ENCODE measurements at places on chromosomes 3 and 15. TPM values are rescaled to one million over a fixed set of nuclear protein-coding genes. Genes with fewer than 3 reads are reported as not detected.
A peak's percentile ranks its signal among the peaks of the same experiment; 100 is the strongest.

KCNH8 gene
- total RNA-seq: not detected

PARP15 gene
- 3.2 TPM for total RNA-seq

GRCh38 chr3:30470496-30470895, 135.9 kb upstream of the TGFBR2 start:
- no peak for DNase-seq

- no peak for DNase-seq
Observed at GRCh38 chr3:103421460-103421859, 986.6 kb downstream of the ZPLD1 start.

- DNase-seq: no peak
Observed at GRCh38 chr3:10502185-10502880, 3.1 kb downstream of the ATP2B2 start.

DNA sequence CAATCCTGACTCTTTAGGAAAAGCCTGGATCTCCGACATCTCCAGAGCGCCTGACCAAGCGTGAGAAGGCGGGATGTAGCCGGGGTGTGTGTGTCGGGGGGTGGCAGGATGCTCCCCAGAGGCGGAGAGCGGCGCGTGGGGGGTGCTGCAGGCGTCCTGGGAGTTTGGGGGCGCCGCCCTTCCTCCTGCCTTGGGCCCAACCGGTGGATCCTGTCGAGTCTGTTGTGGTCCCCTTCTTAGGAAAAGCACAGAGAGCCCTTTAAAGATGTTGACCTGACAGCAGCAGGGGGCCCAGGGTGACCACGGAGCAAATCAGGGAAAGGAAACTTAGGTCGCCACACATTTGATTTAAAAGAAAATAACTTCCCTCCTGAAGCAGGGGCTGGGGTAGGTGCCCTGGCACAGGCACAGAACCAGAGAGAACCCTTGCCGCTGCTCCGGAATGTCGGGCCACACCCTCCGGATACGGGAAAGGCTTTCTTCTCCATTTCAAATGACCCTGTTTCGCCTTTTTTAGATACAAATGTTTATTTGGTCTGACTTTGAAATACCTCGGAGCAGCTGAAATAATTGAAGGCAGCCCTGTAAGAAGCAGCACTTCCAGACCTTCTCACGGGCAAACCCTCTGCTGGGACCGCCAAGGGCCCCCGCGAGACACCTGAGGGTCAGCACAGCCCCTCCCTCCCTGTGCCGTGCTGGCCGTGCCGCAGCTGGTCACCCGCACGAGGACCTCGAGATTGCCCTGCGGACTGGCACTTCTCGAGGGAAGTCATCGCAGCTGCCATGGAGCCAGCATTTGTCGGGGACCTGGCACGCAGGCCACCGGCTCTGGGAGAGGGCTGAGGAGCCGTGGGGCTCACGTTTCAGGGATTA, 102.9 kb upstream of the KLF13 start:
- peak; percentile 89 for DNase-seq

DNA sequence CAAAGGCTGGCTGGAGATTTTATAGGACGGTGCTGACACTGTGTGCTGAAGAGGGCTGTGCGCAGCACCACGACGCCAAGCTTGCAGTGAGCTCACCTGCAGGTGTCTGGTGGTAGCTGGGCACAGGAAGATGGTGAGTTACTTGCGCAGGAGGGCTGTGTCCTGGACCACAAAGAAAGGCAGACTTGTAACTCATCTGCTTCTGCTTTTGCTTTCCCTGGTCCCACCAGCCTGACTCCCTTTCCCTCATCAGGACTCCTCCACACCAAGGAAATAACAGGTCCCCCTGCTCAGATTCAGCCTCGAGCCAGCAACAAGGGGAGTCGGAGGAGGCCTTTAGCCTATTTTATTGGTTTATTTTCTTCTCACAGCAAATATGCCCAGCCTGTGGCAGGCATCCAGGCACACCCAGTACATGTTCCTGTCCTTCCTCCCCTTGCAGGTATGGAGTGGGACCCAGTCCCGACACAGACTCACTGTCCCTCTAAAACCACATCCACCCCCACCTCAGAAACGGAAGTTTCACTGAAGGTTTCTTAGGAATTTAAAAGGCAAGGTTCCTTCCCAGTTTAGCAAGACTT, 35.6 kb upstream of the FLNB start:
- DNase-seq: peak; percentile 50

DNA sequence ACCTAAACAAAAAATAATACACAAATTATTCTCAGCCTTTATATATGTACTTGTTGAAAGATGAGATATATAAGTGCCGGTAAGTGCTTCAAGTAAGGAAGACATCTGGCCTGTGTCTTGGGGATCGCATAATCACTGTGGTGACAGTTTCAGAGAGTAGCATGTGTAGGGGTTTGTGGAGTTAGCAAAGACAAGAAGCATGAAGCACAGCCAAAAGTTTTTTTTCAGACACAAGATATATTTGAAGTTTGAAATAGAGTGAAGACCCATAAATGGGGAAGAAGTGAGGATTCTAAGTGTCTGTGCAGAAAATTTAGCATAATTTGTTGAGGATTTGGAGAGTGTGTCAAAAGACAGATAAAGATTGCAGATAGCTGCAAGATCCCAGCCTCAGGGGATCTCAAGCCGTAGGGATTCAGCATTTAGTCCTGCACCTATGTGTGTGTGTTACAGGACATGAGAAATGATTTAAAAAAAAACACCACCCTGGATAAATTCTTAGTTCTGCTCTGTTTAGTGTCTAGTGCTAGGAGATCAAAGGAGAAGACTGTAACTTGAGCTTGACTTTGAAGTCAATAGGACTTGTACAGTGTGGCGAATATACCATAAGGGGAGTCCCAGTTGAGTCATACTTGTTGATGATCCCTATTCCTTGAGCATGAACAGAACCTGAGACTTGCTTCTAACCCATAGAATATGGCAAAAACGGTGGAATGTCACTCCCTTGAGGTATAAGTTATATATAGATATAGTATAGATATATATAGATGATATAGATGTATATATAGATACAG, 123.9 kb upstream of the GRM7 start:
- no peak for DNase-seq

GRCh38 chr3:161607056-161607455, 110.4 kb downstream of the OTOL1 start:
- DNase-seq: no peak

- no peak for DNase-seq
Observed at GRCh38 chr3:80227216-80227615, 459.4 kb upstream of the ROBO1 start.

DNA sequence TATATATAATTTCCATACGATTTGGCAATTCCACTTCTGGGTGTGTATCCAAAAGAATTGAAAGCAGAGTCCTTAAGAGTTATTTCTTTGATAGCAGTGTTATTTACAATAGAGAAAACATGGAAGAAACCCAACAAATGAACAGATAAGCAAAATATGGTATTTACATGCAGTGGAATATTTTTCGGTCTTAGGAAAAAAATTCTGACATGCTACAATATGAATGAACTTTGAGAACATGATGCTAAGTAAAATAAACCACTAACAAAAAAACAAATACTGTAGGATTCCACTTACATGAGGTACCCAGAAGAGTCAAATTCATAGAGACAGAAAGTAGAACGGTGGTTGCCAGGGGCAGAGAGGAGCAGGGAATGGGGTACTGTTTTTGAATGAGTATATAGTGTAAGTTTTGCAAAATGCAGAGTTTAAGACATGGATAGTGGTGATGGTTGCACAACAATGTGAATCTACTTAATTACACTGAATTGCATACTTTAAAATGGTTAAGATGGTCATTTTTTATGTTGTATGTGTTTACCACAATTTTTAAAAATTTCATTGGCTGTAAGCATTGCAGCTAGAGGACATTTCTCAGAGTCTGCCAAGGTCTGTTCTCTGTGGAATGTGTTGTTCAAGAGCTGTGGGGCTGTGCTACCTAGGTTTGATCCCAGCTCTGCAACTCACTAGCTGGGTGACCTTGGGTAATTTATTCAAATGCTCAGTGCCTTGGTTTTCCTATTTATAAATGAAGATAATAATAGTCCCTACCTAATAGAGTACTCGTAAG, 122.1 kb downstream of the MEX3B start:
- no peak for DNase-seq

DNA sequence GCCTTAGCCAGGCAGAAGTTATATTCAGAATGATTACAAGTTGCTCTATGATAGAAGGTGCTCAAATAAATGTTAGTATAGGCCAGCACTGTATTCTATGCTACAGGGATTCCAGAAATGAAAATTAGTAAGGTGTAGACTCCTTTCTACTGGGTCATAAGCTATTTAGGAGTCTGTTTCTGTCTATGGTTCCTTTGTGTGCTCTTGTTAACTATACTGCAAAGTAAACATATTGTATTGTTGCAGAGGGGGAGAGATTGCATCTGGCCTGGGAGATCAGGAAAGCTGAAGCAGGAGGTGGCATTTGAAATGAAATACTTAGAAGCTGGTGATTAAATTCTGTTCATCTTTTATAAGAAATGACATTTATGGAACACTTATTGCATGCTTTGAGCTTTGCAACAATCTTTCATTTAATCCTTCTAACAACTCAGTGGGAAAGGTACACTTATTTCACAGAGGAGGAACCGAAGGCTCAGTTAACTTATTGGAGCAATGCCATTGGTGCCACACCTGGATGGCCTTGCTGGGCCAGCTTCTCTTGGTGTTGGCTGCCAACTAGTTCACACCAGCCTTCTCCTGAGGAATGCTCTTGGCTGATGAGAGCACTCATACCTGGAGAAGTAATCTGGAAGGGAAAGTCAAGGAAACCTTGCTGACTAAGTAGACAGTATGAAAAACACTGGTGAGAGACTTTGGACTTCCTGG, 39.1 kb downstream of the ABHD5 start:
- no peak for DNase-seq

GRCh38 chr3:71625676-71626075, 42.1 kb upstream of the FOXP1 start:
- DNase-seq: no peak

DNA sequence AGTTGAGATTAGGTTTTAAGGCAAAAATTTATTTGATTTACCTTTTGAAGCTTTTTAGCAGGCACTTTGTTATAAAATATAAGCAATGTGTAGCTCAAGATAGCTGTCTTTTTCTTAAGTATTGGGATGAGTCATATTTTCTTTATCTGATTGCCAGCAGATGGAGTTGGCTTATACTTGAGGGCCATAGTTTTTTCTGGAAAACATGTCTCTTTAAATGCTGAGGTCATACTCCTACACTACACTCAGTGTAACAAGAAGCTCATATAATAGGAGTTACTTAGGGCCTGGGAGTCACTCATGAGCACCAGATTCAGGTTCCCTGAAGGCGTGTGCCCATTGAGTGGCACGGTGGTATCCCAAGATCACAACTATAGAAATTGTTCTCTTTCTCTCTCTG, 579.8 kb downstream of the EDEM1 start:
- DNase-seq: no peak

DNA sequence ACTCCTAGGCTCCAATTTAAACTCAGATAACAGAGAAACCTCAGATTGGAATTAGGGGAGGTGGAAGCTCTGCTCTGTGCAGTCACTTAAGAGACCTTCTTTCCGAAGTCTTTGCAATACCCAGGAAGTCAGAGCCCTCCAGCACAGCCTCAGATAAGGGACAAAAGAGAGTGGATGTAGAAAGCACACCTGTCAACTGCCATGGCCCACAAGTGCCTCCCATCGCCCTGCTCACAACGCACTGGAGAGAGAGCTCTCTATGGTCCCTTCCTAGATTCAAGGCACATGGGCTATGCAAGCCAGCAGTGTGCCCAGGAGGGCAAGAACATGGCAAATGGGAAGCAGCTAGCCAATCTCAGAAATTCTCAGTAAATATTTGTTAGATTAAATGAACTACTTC, 47.3 kb upstream of the TBL1XR1 start:
- peak; percentile 14 for DNase-seq

DNA sequence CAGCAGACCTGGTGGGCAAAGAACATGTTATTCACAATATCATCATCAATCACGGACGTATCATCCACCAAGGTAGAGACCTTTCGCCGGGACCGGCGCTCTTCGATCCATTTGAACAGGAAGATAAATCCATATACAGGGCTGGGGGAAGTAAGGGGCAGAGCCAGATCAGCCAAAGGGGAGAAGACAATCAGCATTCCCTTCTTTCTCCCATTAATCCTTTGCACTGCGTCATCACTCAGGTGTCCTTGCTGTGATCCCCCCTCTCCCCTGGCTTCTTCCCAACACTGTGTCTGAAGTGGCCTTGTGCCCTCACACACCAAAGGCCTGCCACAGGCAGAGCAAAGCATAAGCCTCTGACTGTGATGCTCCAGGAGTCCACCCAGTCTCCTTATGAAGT, 36.4 kb downstream of the SEMA3G start:
- peak; percentile 53 for DNase-seq

Measured in osteoblast (primary cell).